Dermis microvascular lymphatic vessel endothelial cell (primary cell): ENCODE measurements at places on chromosomes 6 and 20. TPM values are rescaled to one million over a fixed set of nuclear protein-coding genes. Genes with fewer than 3 reads are reported as not detected.

The OR12D3 gene
- not detected in 2 replicates for total RNA-seq

The DEFB132 gene
- total RNA-seq = not detected in 2 replicates

The ANGPT4 gene
- not detected in 2 replicates for total RNA-seq

The UQCC2 gene
- 9.9 and 21.2 TPM in 2 replicates for total RNA-seq

The RAET1G gene
- under 0.01 and 0.13 TPM in 2 replicates for total RNA-seq

The C2 gene
- total RNA-seq = 0.13 TPM in 1 of 2 replicates, not detected in the other

The ZC2HC1B gene
- not detected in 2 replicates for total RNA-seq

The TRIM15 gene
- total RNA-seq = not detected in 2 replicates

The TDRD6 gene
- under 0.01 TPM in 2 replicates for total RNA-seq

The MTFR2 gene
- total RNA-seq = 0.76 and 1.5 TPM in 2 replicates

- peak; percentile 82 for DNase-seq
Observed at GRCh38 chr20:1330075-1330830, 1.3 kb upstream of the SDCBP2 start.

DNA sequence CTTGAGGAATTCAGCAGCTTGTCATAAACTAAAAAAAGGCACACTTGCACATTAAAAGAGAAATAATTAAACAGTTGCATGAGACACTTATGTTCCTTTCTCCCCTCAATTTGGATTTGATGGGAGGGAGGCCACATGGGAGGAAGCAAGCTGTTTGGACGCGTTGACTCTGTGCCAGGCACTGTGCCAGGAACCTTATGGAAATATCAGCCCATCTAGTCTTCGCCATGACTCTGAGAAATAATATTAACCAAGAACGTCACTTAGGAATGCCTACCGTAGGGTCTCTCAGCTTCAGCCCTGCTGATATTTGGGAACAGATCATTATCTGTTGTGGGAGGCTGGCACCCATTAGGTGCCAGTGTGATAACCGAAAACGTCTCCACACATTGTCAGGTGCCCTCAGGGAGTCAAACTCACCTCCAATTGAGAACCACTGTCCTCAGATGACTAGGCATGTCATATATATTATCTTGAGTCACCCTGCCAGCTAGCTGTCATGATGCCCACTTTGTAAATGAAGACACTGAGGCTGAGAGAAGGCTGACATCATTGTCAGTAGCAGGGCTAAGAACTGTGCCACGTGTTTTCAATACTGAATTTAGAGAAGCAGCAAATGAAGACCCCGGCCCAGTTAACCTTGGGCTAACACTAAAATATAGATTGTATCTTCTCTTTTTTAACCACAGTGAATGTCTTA lies 36.1 kb downstream of the EYA2 start:
- no peak for DNase-seq

DNA sequence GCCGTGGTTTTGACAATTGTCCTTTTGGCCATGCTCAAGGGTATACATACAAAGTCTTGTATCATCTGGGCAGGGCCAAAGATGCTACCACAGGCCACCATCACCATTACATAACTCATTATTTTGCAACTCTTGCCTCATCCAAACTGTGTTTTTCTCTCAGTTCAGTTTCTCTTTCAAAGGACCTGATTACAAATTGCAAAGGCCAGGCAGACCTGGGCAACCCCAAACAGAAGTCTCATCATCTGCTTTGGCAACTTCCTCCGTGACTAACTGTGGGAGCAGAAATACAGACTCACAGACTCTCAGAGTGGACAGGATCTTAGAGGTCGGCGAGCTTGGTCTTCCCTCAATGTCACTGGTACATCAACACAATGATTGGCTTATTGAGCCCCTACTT lies 117.8 kb upstream of the NEDD9 start:
- DNase-seq = no peak

DNA sequence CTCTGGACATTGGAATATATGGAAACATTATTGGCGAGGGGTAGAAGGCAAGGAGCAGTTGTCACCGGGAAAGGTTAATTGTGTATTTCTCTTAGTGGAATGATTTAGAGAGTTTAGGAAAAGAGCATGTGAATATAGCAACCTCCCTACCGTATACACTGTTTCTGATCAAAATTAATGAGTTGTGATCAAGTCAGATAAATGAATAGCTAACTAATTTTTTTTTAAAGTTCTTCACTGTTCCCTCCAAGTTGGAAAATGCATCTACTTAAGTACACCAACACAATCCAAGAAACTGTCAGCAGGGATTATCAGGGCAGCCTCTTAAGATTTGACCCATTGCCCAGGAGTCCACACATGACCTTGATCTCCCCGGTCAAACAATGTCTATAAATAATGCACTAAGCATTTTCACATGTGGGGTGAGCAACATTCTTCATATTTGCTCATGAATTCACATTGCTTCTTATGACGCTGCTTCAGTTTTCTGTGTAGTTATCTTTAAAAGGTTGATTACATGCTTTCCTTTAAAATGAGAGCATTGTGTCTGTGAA lies 680.8 kb upstream of the NRSN1 start:
- DNase-seq = no peak

- DNase-seq = no peak
Observed at GRCh38 chr6:136405420-136406029, 115.9 kb upstream of the BCLAF1 start.

- peak; percentile 92 for DNase-seq
Observed at GRCh38 chr6:90493332-90493731, 93.5 kb downstream of the MAP3K7 start.

GRCh38 chr6:37686111-37686510 lies 11.6 kb downstream of the MDGA1 start:
- no peak for DNase-seq

DNA sequence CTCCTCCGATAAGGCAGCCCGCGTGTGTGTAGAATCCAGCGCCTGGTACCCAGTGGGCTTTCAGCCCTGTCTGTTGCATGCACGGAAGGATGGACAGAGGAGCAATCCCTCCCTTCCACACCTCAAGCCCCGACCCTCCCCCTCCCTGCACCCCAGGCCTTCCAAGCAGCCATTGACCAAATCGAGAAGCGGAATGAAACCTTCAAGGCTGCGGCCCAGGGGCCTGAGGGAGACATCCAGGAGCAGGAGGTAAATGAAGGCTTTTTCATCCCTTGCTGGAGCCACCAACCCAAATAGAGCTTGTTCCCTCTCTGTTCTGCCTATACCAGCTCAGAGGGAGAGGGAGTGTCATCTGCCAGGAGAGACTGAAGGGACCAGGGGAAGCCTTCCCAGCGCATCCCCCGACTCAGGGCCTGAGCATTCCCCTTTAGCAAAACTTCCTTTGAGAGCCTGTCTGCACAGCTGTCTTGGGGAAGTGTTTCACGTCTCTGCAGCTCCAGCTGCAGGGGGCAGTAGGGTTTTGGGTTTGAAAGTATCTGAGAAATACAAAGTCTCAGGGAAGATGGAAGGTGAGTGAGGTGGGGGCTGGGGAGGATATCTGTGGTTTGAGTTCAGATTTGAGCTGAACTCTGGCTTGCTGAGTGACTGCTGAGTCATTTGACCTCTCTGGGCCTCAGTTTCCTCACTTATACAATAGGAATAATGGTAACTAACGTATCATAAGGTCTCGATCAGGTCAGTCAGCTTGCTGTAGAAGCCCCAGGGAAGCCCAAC lies 16.1 kb downstream of the FGD2 start:
- DNase-seq = no peak

- DNase-seq = no peak
Observed at GRCh38 chr6:168247443-168248147, 72.0 kb downstream of the DACT2 start.

GRCh38 chr6:1575210-1576041 lies 34.3 kb upstream of the FOXC1 start:
- DNase-seq = no peak

DNA sequence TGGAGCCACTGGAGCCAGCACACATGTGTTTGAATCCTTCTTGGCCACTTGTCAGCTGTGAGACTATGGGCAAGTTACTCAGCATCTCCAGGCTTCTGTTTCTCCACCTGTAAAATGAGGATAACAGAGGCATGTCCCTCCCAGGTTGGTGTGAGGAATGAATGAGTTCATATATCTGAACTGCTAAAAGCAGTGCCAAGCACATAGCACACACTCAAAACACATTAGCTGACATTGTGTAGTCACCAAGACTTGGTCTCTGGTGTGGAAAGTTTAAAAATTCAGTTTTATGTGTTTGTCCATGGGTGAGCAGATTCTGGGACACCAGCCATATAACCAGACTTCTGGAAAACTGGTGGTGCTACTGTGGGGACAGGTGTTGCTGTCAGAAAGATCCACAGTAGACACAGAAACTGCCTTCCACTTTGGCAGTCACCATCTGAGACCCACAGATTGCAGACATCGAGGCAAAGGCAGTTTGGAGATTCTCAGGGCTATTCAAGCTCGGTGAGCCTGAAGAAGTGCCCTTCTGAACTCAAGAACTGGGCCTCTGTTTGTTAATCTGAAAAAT lies 115.8 kb downstream of the MRPL14 start:
- no peak for DNase-seq

DNA sequence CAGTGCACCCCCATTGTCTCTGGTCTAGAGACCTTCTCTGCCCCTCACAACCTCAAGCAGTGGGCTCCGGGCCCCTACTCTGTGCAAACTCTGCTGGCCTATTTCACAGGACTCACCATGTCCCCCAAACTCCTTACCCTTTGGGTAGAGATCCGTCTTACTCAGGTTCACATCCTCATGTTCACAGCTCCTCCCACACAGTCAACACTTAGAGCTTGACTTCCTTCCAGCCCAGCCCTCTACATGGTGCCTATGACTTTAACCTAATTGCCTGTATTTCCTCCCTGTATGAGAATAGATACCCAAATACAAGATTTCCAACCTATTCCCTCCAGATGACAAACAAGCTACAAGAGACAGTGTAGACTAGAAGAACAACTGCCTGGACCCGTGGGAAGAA lies 528.6 kb upstream of the JARID2 start:
- DNase-seq = no peak

GRCh38 chr6:139131736-139132280 lies 3.1 kb upstream of the HECA start:
- no peak for DNase-seq

- DNase-seq = no peak
Observed at GRCh38 chr6:63149730-63150129, 61.5 kb upstream of the FKBP1C start.

- DNase-seq = no peak
Observed at GRCh38 chr6:133969285-133969920, 16.4 kb downstream of the TBPL1 start.

- DNase-seq = no peak
Observed at GRCh38 chr6:147961481-147962141, 381.0 kb upstream of the SASH1 start.

- DNase-seq = no peak
Observed at GRCh38 chr6:170030821-170031471, 259.9 kb downstream of the DLL1 start.

DNA sequence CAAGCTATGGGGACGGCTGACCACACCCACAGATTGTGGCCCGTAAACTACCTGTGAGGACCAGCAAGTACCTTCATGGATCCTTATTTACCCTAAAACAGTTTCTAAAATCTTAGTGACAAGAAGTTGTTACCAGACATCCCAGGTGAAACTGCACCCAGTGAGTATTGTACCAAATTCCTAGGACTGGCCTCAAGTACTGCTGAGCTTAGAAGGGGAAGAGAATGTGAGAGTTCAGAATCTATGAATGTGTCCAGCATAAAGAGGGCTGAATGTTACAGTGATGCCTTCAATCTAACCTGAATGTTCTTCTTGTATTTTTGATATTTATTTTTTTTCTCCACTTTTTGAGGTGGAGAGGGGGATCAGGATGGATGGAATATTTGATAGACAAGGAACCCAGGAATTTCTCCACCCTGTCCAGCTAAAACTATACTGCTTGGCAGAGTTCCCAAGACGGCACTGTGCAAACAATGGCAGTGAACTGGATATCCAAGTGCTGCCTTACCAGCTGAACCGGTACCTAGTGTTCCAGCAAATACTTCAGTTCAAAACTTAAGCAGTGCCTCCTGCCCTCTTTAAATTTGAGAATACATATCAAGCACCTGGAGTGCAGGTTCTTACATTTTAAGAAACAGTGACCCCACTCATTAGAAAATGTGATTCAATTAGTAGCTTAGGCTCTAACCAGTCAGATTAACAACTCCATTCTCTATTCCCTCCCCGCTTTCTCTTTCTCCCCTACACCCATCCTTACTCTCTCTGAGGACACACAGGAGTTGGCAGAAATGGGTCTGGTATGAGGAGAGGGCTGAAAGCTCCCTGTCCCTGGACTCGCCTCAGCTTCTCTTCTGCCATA lies 427.3 kb upstream of the FLRT3 start:
- DNase-seq = no peak

DNA sequence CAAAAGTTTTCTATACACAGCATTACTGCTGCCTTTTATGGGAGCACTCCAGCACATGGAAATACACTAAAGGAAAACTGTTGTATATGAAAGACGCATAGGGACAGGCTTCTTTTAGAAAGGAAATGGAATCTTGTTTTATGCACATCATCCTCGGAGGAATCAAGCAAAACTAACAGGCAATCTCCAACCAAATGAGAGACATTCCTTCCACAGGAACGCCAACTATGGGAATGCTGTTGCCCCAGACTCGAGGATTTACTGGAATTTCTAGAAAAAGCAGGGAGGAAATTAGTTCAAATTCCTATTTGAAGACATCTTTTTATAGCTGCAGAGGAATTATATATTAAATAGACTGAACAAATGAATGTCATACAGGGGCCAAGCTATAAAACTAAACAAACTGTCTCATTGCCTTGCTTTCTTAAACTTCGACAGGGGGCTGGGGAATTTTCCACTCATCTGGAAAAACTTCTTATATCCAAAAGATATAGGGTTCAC lies 52.2 kb downstream of the LYRM4 start:
- DNase-seq = no peak

DNA sequence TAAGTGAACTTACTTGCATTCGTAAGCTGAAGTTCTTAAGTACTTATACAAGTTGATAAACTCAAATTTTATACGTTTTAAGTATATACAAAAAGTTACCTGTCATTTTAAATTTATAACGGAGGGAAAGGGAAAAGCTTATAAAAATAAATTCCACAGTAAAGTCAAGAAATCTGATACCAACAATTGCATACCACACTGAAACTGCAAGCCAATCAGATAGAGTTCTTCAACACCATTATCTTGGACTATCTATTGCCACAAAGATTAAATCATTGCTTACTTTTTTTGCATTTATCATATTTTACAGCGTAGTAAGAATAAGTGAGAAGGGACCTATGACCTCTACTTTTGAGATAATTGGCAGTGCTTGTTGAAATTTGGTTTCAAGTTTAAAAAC lies 386.7 kb downstream of the TFAP2A start:
- no peak for DNase-seq

DNA sequence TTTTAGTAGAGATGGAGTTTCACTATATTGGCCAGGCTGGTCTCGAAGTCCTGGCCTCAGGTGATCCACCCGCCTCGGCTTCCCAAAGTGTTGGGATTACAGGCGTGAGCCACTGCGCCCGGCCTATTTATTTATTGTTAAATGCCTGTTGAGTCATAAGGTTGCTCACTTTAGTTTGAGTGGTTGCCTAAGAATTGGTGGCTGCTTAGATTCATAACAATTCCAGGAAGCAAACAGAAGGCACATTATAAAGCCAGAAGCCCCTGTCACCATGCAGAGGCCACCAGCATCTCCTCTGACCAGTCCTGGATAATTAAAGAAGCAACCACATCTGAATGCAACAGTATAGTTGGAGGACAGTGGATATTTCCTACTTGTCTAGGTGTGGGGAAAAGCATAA lies 24.0 kb upstream of the ARMH2 start:
- no peak for DNase-seq

- peak; percentile 96 for DNase-seq
Observed at GRCh38 chr6:139973669-139974344, 599.4 kb upstream of the CITED2 start.
